ENCODE measurements at places on chromosomes 2 and 18.

GRCh38 chr2:179348906-179349305 is 84.3 kb upstream of the SESTD1 start:
- DNase-seq, result no peak

GRCh38 chr18:23049698-23050373 is 85.4 kb upstream of the CABLES1 start:
- DNase-seq, result no peak

DNA sequence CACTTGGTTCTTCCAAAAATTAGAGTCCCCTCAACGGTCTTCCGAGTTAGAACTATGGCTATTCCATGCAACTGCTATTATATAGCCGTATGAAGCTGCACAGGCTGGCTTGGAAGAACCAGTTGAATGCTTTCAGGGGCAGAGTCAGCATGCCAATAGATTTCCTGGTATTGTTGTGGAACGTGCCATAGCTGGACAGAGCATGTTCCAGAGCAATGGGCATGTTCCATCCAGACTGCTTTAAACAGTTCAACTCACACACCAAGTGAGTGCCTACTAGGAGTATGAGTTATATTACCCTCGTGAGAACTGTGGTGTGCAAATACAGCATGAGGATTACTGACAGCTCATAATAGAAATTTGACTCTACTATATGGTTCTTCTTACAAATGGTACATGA is 682.0 kb downstream of the SATB2 start:
- DNase-seq, result no peak

GRCh38 chr2:234137400-234138014 is 87.0 kb downstream of the SPP2 start:
- DNase-seq, result no peak

DNA sequence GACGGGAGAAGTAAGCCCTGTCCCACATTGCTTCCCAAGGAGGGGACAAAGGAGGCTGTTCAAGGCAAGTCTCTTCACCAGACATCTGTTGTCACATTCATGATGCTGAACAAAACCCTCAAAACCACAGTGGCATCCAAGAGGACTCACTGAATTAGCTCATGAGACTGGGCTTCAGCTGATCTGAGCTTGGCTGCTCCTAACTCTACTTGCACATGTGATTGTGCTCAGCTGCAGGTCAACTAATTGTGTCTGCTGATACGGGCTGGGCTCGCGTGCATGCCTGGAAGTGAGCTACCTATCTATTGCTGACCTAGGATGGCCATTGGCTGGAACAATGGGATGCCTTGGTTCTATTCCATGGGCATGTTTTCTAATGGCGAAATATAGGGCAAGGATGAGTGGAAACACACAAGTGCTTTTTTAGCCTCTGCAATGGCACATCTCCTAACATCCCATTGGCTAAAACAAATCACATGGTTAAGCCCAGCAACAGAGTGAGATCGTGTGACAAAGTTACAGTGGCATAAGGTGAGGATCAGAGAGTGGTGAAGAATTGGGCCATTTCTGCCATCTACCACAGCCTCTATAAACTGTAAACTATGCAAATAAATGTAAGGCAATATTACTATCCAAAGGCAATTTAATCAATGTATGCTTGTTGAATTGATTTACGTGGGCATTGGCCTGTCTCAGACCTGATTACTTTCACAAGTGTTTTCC is 52.9 kb upstream of the CAPN13 start:
- no peak for DNase-seq

GRCh38 chr18:48942086-48942485 is 8.7 kb downstream of the SMAD7 start:
- no peak for DNase-seq

DNA sequence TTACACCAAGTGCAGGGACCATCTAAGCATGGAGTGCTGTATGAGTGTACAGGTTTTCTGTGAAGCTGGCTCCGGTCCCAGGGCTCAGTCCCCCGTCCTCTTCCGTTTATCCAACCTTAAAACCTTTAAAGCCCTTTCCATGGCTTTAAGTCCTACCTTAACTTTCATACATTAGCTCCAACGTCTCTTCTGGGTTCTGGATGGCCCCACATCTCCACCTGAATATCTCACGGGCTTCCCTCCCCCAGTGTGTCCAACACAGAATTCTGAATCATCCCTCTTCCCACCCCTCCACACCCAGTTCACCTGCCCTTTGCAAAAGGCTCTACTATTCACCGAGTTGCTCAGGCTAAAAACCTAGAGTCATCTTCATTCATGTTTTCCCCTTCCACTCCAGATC is 12.8 kb downstream of the ARHGAP25 start:
- DNase-seq, result no peak

GRCh38 chr2:113183703-113184102 is 9.9 kb downstream of the PSD4 start:
- no peak for DNase-seq

- no peak for DNase-seq
Measured at GRCh38 chr2:10202131-10202665, 79.7 kb downstream of the RRM2 start.

GRCh38 chr2:161357097-161357496 is 48.9 kb downstream of the PSMD14 start:
- DNase-seq, result no peak

DNA sequence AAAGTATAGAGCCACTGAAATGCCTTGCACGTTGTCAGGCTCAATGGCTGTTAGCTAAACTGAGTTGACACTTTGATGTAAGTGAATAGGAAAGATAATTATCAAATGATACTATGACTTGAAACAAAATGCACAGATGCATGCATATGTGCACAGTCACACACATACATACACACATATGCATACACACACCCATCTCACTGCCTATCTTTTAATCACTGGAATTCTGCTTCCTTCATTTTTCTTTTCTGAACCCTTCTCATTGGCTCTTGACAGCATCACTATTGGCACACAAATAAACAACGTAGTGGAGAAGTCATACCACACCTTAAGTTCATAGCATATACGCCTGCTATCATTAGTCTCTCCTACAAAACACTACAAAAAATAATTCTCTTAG is 154.9 kb upstream of the NCKAP5 start:
- no peak for DNase-seq

- DNase-seq, result no peak
Measured at GRCh38 chr2:175399326-175399725, 217.8 kb upstream of the ATP5MC3 start.

GRCh38 chr18:3262234-3263131 is 550 bp downstream of the MYL12B start:
- DNase-seq, result no peak

DNA sequence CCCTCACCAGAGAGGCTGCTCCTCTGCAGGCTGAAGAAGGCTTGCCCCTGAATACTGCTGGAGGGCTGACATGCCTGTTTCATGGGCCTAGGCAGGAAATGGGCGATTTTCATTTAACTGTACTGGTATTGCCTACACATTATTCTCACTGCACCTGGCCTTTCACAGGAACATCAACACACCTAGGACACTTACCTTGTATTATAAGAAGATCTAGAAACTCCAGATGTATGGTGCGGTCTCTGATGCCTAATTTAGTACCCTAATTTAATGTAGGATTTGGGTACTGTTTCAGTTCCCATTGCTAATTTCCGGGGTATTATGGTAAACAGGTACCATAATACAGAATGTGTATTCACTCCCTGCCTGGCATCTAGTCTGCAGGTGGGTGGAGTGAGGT is 146.0 kb downstream of the MYO1B start:
- DNase-seq, result no peak

- no peak for DNase-seq
Measured at GRCh38 chr2:26477911-26478253, at the start of gene OTOF. OTOF (minus strand) TSS chr2:26478124.

- no peak for DNase-seq
Measured at GRCh38 chr2:233455006-233455405, 100.7 kb downstream of the DGKD start.

- DNase-seq, result no peak
Measured at GRCh38 chr2:67782443-67782842, 280.4 kb downstream of the C1D start.

GRCh38 chr2:73070643-73071359 is 711 bp downstream of the SFXN5 start:
- DNase-seq, result no peak

- DNase-seq, result no peak
Measured at GRCh38 chr18:45567123-45567522, 48.2 kb upstream of the SLC14A2 start.

DNA sequence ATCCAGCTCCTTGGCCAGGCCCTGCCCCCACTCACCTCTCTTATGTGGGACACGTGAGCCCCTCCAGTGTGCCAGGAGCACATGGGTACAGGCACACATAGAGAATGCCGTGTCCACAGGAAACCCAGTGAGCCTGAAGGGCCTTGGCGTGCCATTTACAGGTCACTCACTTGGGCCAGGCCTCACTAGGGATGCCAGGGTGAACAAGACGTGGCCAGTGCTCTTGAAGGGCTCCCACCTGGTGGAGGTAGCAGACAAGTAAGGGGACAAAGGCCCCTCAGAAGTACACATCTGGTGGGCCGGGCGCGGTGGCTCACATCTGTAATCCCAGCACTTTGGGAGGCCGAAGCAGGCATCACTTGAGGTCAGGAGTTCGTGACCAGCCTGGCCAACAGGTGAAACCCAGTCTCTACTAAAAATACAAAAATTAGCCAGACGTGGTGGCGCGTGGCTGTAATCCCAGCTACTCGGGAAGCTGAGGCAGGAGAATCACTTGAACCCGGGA is 15.1 kb upstream of the C1QL2 start:
- no peak for DNase-seq

DNA sequence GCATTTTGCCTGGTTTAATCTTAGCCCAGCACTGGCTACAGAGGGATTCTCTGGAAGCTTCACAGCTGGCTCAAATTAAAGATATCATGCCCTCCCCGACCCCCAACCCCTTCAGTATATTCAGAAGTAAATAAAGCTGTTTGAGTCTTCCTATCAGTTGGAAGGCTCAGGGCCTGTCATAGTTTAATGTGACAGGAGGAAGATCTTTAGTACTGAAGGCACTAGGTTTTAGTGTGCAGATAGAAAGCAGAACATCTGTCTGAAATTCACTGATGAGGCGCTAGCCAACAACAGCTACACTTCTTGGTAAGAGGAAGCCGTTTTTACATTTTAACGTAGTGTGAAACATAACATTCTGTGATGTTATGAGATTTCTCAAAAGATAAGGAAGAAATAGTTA is 969.1 kb upstream of the CDH2 start:
- DNase-seq, result no peak

GRCh38 chr2:95106081-95106480 is 15.5 kb downstream of the MRPS5 start:
- no peak for DNase-seq

- no peak for DNase-seq
Measured at GRCh38 chr2:159046966-159047365, 78.5 kb downstream of the TANC1 start.

DNA sequence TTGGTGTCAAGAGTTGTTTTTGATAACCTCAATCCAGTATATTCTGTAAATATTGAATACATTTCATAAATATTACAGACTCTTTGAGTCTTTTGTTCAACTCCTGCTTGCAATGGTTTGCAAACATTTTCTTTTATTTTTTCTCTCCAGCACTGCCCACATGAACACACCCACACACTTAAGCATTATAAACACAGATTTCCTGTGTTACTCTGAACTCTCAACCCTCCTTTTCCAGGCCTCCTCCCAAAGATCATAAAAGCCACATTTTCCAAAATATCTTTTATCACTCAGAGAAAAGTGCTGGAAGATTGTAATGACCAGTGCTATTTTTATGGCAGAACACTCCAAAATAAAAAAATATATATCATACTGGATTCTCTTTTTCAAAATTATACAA is 20.5 kb downstream of the ARHGAP25 start:
- DNase-seq, result no peak

DNA sequence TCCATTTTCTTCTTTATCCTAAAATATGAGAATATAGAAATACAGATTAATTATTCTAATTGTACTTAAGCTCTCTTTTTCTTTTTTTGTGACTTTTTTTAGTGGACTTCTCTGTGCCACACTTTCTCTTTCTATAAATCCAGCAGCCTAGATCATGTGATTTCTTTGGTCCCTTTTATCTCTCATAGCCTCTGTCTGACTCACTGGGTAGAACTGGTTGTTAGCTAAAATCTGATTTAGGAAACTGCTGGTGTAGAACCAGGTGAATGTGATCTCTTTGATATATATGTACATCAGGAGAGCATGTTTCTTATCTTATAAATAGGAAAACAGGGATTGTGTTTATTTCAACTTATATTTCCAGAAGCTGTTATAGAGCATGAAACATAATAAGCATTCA is 54.9 kb downstream of the VRK2 start:
- no peak for DNase-seq

Measured in GF-D8 (cell line).